ENCODE measurements at places on chromosomes 16 and 17.

- DNase-seq, result peak; percentile 31
These were observed 29.7 kb downstream of the DCAKD start for GRCh38 chr17:45021607-45022287.

- no peak for DNase-seq
These were observed 18.7 kb downstream of the LRRC75A start for GRCh38 chr17:16473044-16474011.

DNA sequence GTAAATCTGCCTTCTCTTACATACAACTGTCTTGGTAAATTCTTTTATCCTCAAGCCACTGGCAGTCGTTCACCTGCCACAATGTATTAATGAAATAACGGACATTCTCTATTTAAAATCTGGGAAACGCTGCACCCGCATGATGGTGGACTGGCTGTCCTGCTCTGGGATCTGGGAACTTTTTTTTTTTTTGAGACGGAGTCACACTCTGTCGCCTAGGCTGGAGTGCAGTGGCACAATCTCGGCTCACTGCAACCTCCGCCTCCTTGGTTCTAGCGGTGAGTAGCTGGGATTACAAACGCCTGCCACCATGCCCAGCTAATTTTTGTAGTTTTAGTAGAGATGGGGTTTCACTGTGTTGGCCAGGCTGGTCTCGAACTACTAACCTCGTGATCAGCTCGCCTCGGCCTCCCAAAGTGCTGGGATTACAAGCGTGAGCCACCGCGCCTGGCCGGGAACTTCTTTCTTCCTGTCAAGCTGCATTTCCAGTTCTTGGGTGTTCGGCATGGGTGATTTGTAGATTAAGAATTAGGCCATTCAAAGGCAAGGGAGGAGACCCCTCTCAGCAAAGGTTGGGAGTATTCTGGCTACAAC, 28.3 kb downstream of the PRDM7 start:
- DNase-seq, result no peak

- no peak for DNase-seq
These were observed 2.5 kb upstream of the ABCC12 start for GRCh38 chr16:48158296-48158695.

DNA sequence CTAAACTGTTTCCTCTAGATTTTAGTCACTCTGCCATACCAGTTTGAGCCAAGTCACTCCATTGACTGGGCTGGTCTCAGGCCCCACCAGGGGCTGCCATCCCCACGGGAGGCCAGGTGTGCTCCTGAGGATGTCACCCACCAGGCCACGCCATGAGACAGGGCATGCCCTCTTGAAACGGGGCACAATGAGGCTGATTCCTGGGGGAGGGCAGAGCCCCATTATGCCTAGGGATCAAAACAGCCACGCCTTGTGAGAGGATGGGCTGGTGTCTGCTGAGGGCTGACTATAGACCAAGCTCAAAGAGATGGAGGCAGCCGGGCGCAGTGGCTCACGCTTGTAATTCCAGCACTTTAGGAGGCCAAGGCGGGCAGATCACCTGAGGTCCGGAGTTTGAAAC, 21.5 kb downstream of the GINS2 start:
- DNase-seq, result no peak

- no peak for DNase-seq
These were observed 298.2 kb downstream of the HAPSTR1 start for GRCh38 chr16:9389543-9390207.

DNA sequence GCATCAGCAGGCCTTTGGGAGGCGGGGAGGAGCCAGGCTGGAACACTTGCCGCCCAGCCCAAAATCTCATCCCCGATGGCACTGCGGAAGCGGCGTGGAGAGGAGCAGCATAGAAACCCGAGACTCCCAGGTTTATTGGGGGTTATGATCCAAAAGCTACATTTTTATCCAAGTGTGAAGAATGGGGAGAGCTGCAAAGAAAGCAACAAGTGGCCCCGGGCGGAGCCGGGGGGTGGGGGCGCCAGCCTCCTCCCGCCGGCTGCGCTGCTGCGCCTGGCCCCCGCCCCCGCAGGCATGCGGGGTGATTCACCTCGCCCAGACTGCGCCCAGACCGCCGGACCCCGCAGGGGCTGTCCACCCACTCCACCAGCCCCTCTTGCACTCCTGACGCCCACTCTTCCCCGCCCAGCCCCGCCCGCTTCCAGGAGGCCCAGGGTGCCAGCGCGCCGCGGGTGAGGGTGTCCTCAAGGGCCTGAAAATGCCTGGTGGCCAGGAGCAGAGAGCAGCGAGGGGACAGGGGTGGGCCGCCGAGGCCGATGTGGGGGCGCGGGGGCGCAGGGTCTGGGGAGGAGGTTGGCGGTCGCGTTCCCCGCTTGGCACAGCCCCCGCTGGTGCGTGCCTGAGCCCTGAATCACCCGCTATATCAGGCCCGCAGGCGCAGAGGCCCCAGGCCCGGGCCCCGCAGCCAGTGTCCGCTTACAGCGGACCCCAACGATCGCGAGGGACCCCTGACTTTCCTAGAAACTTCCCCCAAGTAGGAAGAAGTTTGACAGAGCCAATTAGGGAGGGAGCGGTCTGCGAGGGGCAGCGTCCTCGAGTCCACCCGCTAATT, 1.3 kb downstream of the CAVIN1 start:
- DNase-seq, result no peak

DNA sequence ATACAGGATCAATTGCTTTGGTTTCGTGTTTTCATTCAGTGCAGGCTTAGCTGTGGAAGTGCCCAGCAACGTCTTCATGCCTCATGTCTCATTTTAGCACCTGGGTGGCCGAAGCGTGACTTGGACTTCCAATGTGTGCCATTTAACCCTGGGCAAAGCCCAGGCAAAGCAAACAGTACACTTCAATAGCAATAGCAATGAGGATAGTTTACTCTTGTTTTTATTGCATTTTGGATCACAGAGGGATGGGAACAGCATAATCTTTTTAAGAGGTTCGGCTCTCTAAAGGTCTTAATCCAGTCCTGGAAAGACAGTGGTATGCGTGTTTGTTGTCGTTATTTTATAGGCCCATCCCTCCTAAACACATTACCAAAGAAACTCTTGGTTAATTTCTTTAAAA, 86.2 kb downstream of the HS3ST3B1 start:
- no peak for DNase-seq

DNA sequence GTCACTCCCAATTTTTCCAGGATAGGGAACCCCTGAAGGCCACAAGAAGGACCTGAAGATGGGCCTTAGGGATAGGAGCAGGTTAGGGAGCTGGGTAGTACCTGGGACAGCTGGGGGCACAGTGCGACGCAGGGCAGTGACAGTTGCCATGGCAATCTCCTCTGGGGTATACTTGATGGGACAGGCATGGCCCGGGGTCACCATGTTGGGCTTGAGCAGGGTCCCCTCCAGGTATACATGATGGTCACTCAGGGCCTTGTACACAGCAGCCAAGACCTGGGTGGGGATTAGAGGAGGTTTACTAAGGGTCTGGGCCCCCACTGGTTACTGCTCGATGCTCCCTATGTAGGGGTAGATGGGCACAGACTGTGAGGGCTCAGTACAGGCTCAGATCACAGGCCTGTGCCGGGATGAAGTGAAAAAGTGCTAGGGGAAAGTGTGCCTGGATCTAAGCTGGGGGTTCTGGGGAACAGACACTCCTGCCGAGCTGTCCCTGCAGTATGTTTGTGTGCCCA, 2.7 kb downstream of the ALDOC start:
- no peak for DNase-seq

DNA sequence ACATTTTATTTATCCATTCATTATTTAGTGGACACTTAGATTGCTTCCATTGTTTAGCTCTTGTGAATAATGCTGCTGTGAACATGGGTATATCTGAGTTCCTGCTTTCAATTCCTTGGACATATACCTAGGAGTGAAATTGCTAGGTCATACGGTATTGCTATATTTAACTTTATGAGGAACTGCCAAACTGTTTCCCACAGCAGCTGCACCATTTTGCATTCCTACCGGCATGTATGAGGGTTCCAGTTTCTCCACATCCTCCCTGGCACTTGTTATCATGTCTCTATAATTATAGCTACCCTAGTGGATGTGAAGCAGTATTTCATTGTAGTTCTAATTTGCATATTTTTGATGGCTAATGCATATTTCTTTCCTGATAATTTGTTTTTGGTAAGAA, 23.7 kb upstream of the DRG2 start:
- no peak for DNase-seq

Data from inflammatory macrophage treated with lipopolysaccharide for 1 hour (primary cell).